ENCODE measurements at places on chromosomes 4 and X. TPM values are rescaled to one million over a fixed set of nuclear protein-coding genes. Genes with fewer than 3 reads are reported as not detected.

The MFAP3L gene
- total RNA-seq, result 13.7 TPM

The DUX4 gene
- total RNA-seq, result not detected

The YIPF6 gene
- 13.3 TPM for total RNA-seq

The ZNF280C gene
- total RNA-seq, result 4.9 TPM

The LINC00632 gene
- 3.8 TPM for total RNA-seq

The EVC gene
- 42.8 TPM for total RNA-seq

The SPANXB1 gene
- not detected for total RNA-seq

The TMEM150C gene
- total RNA-seq, result under 0.01 TPM

The SUPT20HL2 gene
- total RNA-seq, result not detected

The AVPR2 gene
- total RNA-seq, result not detected

The LRIT3 gene
- not detected for total RNA-seq

The PLXNA3 gene
- total RNA-seq, result 21.6 TPM

The ETDB gene
- total RNA-seq, result not detected

The MAGEC1 gene
- total RNA-seq, result not detected

The RGN gene
- 0.79 TPM for total RNA-seq

The CHRDL1 gene
- not detected for total RNA-seq

The FGD1 gene
- total RNA-seq, result 11.0 TPM

The HTT gene
- 60.4 TPM for total RNA-seq

The SPANXA2 gene
- not detected for total RNA-seq

The AREG gene
- 18.5 TPM for total RNA-seq

The HERC3 gene
- 57.7 TPM for total RNA-seq

The RS1 gene
- total RNA-seq, result not detected

The CFI gene
- total RNA-seq, result not detected

The SATL1 gene
- total RNA-seq, result under 0.01 TPM

The THAP6 gene
- 18.0 TPM for total RNA-seq

The ASIC5 gene
- total RNA-seq, result not detected

The PAGE4 gene
- total RNA-seq, result not detected

The TMPRSS11F gene
- 0.76 TPM for total RNA-seq

The IQCM gene
- not detected for total RNA-seq

The MAGEA3 gene
- not detected for total RNA-seq

The MAGEB4 gene
- total RNA-seq, result not detected

The TKTL1 gene
- total RNA-seq, result not detected

The EDNRA gene
- not detected for total RNA-seq

The NR0B1 gene
- not detected for total RNA-seq

The MAGEA12 gene
- total RNA-seq, result not detected

The SPRY1 gene
- 1.3 TPM for total RNA-seq

The HSD17B13 gene
- total RNA-seq, result not detected
